ENCODE measurements at places on chromosomes 13 and 19.

DNA sequence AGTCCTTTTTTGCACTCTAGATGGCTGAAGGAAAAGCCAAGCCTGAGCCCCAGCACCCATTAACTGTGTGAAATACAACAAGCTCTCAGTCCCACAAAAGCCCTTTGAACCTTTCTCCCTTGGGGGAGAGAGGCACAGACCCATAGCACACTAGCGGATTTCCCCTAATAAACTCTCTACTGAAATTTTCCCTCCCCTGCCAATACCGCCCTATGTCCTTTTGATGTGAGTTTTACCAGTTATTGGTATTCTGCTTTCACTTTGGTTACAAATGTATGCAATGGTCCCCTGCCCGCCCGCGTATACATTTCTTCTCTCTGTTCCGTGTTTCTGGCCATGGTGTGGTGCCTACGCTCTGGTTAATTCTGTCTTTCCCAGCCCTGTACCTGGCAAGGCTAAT is 54.0 kb upstream of the MYO16 start:
- no peak for DNase-seq

- no peak for DNase-seq
These were observed 127.2 kb upstream of the MAB21L1 start for GRCh38 chr13:35603593-35604285.

- no peak for DNase-seq
These were observed 23.0 kb downstream of the GTF2F2 start for GRCh38 chr13:45143346-45143751.

DNA sequence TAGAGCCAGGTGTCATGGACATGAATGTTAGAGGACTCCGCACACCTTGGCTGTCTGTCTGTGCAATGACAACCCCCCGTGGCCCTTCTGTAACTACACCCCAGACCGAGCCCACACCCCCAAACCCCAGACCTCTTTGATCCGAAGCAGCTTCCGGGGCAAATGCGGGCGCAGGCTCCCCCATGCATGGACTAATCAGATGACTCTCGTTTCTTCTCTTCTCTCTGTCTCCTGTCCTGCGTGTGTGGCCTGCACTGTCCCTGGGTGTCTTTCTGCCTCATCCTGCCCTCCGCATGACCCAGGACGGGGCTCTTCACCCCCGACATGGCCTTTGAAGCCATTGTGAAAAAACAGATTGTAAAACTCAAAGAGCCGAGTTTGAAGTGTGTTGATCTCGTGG is 38.9 kb downstream of the TMED1 start:
- no peak for DNase-seq

- DNase-seq, result peak; percentile 82
These were observed at the start of gene ZNF665 for GRCh38 chr19:53192771-53193534. ZNF665 (minus strand) TSS chr19:53193358; CDS start chr19:53182898, 10,460 bp downstream.

GRCh38 chr13:108003626-108004025 is 211.7 kb downstream of the LIG4 start:
- DNase-seq, result no peak

GRCh38 chr13:111411919-111412650 is 91.6 kb downstream of the TEX29 start:
- DNase-seq, result no peak

GRCh38 chr13:51552027-51552426 is 32.2 kb upstream of the WDFY2 start:
- DNase-seq, result no peak

- DNase-seq, result no peak
These were observed 1149.8 kb upstream of the MIR17HG start for GRCh38 chr13:90197722-90198121.

DNA sequence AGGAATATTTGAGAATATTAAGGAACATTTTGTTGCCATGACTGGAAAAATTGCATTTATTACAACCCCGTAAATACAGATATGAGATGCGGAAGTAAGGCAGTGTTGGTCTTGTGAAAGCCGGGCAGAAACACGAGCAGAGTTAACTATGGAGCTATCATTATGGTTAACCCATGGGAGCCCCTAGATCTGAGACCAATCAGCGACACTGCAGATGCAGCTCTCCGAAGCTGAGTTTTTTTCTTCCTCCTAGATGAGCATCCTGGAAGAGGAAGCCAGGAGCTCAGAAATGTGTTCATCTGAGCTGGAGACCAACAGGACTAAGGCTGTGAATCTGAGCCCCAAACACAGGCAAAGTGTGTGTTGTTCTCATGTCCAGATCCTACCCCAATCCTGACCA is 123.0 kb upstream of the KL start:
- DNase-seq, result no peak

- no peak for DNase-seq
These were observed 904.3 kb downstream of the DIAPH3 start for GRCh38 chr13:59259165-59260000.

DNA sequence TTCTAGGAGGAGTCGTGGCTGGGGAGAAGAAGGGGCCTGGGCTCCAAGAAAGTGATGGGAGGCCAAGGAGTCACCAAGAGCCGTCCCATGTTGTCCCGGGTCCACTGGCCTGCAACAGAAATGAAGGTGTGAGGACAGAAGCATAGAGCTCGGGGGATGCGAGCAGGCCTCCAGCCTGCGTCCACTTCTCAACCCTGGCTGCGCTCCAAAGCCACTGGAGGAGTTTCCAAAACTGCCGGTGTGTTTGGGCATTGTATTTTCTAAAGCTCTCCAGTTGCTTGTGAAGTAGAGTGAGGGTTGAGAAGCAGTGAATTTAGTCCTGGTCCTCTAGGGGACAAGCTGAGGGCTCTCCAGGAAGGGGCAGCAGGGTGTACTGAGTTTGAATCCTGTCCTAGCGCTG is 13.0 kb downstream of the FFAR2 start:
- no peak for DNase-seq

DNA sequence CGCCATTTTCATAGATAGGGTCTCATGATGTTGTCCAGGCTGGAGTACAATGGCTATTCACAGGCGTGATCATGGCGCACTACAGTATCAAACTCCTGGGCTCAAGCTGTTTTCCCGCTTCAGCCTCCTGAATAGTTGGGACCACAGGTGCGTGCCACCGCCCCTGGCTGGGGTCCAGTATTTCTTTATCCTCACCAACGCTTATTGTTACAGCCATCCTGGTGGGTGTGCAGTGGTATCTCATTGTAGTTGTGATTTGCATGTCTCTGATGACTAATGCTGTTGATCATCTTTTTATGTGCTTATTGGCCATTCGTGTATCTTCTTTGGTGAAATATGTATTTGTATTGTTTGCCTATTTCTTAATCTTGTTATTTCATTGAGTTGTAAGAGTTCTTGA is 49.0 kb downstream of the SIPA1L3 start:
- DNase-seq, result no peak

DNA sequence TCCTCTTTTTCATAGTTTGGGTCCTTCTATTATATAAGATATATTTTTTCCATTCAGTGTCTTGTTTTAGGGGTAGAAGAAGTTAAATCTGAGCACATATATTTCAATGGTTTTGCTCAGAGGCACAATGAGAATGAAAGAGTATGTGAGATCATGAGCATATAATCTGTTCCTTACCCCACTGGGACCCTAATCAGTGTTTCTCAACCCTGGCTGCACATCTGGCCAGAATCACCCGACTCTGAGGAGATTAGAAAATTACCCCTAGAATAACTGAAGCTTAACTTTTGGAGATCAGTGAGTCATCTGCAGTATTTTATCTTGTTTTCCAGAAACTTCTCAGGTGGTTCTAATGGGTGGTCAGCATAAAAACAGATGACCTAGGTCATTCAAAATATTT is 782 bp downstream of the CYSLTR2 start:
- no peak for DNase-seq

Data from substantia nigra (tissue), 51 donors.